NCI-H1105 (cell line): ENCODE measurements at places on chromosomes 1 and 21.

GRCh38 chr1:239816081-239816782 lies 275.5 kb upstream of the FMN2 start:
- DNase-seq: no peak

DNA sequence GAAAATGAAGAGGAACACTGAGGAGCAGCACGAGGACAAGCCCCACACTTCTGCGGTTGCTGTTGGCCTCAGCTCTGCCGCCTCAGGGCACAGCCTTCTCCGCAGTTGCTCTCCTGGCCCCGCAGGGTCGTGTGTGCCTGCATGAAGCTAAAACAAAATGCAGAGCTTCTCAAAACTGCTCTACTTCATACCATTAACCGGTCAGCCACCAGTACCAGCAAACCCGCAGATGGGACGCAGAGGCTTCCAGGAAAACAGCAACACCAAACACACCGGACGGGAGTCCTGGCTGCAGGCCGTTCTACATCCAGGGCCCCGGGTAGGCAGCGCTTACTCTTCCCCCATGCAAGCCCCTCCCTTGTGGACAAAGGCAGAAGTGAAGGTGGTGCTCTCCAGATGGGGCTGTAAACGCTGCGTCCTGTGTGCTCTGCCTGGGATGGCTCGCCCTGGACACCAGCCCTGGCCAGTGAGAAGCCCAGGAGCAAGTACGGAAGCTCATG lies 7.1 kb upstream of the C1orf159 start:
- DNase-seq: no peak

- DNase-seq: no peak
Measured at GRCh38 chr1:217067642-217068041, 344.4 kb upstream of the ESRRG start.

DNA sequence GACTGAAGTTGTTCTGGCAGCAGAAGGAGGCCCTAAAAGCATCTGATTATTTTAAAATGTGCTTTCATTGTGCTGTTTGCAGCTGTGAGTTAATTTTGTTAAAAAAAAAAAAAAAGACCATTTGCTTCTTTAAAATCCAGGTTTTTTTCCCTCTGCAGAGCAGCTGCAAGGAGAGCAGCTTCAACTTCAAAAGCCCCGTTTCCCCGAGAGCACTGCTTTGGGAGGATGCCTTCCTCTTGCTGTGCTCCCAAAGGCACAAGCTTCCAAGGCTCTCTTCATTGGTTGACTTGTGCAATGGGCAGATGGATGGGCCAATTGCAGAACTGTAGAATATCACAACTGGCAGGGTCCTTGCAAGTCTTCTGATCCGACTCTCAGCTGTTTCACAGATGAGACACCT lies 459.2 kb upstream of the PKN2 start:
- no peak for DNase-seq

DNA sequence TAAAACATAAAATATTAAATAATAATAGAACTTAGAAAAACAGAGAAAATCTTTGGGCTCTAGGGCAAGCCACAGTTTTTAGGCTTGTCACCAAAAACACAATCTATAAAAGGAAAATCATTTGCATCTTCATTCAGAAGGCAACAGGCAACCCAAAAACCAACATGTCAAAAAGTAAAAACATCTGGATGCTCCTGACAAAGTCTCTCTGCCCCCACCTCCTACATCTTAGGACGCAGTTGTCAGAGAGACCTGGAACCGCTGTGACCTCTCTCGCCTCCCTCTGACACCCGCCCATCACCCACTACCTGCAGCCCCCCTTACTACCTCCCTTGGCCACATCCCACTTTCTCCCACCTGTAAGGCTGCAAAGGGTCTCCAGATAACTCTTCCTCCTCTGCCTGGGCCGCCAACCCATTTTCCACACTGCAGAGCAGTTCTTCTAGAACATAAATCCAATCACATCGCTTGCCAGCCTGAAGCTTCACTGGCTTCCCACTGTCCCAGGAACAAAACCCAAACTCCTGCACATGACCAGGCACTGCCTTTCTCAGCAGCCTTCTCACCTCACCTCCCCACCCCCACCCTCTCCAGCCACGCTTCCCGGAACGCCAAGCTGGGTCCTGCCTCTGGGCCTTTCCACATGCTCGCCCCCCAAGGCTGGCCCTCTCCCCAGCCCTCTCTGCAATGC lies 14.7 kb downstream of the PRDM15 start:
- DNase-seq: no peak

GRCh38 chr1:6075748-6076147 lies 30.1 kb downstream of the KCNAB2 start:
- DNase-seq: no peak

DNA sequence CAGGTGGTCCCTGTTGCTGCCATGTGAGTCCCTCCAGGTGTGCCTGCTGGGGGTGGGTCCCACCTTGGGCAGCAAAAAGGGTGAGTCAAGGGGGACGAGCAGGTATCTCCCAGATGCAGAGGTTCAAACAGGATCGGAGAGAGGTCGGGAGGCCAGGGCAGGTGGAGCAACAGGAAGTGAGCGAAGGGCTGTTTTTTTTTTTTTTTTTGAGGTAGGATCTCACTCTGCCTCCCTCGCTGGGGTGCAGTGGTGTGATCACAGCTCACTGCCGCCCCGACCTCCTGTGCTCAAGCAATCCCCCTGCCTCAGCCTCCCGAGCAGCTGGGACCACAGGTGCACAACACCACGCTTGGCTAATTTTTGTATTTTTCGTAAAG lies 39.4 kb downstream of the SLC2A7 start:
- no peak for DNase-seq

GRCh38 chr1:192787914-192788585 lies 20.8 kb upstream of the RGS2 start:
- DNase-seq: no peak

DNA sequence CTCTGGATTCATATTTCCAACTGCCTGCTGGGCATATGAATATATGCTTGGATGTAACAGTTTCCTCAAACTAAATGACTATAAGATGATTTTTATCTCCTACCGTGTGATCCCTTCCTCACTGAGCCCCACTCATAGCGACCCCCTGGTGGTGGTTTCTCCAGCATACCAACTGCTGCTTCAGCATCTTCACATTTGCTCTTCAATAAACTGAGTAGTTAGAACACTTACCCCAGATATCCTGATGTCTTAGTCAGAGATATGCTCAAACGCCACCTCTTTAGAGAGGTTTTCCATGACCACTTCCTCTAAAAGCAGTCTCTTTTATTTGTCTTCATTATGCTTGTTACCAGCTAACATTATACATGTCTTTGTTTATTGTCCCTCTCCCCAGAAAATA lies 10.2 kb upstream of the HNRNPR start:
- DNase-seq: no peak

- DNase-seq: no peak
Measured at GRCh38 chr1:212034516-212035122, 738 bp downstream of the INTS7 start.

DNA sequence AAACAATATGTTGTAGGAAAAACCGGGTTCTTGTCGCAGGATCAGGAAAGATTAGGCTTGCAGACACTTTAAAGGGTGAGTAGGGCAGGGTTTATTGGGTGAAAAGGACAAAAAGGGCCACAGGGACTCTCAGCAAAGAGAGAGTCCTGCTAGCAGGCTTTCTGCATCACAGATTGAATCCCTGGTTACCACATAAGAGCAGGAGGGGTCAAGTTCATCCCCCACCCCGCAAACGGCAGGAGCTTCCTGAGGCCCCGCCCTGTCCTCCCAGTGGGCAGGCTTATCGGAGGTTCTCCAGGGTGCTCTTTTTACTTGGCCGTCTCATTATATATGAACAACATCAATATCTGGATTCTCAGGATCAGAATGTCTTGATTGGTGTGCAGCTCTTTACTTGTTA lies 47.7 kb downstream of the SYCP1 start:
- DNase-seq: no peak

- no peak for DNase-seq
Measured at GRCh38 chr1:164748253-164748899, 189.4 kb downstream of the PBX1 start.

DNA sequence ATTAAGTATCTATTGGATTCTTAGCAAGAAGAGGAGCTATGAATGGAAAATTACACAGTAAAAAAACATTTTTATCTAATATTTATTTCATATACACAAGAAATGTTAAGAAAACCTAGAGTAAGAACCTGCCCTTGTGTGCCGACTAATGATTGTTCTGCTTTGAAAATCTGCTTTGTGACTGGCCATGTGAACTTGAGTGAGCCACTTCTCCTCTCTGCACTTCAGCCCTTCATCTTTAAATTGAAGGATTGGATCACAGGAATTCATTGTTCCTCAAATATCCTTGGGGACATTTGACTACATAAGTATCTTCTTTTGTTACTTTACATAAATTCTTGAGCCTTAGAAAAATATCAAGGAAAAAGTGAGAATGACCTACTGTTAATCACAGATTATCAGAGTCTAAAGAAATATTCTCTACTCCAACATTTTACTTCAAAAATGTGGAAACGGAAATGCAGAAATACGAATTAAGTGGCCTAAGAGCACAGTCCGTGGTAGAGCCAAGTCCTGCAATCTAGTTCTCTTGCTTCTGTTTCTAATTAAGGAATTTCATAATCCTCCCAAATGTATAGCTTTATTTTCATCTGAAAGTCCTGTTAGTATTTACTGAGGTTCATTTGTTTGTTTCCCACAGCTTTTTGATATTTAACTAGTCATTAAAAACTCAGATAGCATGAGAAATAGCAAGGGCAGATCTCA lies 46.3 kb upstream of the SAMSN1 start:
- DNase-seq: no peak

DNA sequence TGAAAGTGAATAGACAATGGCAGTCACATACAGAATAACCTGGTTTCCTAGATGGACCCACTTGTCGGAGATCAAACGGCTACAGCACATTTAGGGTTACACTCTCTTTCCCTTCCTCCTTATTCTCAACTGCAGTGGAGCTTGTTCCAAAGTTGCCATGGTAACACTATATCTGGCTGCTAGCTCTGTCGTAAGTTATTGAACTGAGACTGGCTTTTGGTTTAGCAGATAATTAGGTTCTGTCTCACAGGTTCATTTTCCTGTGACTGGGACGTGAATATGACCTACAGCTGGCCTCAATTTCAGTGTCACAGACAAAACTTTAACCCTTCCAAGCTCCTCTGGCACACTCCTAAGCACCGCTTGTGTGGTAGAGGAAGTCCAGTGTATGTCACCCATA lies 875.8 kb downstream of the USP25 start:
- DNase-seq: no peak

GRCh38 chr1:1918901-1919303 lies at the start of gene TMEM52:
TSS of gene TMEM52 (minus strand) at chr1:1919279. CDS start at chr1:1919265, 14 bp downstream.
- peak; percentile 90 for DNase-seq

GRCh38 chr1:32112806-32113375 lies 5.0 kb downstream of the KPNA6 start:
- DNase-seq: no peak

DNA sequence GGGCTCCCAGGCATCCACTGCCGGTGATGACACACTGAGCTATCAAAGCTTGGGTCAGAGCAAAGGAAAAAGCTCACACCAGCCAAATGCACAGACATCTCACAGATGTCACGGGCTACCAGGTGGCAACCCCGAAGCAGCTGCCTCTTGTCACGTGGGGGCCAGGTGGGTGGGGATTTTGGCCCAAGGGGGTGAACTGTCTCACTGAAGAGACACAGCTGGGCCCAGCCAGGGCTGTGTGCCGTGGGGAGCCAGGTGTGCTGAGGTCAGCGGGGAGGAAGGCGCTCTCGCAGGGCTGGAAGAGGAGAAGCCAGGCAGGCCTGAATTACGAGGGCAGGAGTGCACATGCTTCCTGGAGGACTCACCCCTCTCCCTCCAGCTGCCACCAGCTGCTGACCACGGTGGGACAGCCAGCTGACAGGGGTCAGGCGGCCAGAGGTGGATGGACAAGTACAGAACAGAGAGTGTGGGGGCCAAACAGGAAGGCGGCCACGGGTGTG lies 32.4 kb downstream of the KCNN3 start:
- DNase-seq: peak; percentile 35

DNA sequence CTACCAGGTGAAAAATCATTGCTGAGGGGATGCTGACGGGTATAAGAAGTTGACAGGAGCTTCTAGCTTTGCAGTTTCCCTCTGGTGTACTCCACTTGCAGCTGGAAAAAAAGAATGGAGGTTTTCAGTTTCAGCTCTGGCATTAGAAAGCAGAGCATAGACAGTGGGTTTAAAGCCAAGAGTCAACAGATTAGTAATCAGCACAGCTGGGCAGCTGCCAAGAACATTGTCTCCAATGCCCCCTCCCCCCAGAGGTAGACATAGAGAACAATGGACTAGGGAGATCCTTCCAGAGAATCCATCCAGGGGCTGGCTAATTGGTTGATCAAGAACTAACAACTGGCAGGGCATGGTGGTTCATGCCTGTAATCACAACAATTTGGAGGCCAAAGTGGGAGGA lies 10.1 kb upstream of the ZBTB8B start:
- DNase-seq: peak; percentile 85

GRCh38 chr1:19430121-19431068 lies 54.9 kb downstream of the CAPZB start:
- DNase-seq: peak; percentile 7

DNA sequence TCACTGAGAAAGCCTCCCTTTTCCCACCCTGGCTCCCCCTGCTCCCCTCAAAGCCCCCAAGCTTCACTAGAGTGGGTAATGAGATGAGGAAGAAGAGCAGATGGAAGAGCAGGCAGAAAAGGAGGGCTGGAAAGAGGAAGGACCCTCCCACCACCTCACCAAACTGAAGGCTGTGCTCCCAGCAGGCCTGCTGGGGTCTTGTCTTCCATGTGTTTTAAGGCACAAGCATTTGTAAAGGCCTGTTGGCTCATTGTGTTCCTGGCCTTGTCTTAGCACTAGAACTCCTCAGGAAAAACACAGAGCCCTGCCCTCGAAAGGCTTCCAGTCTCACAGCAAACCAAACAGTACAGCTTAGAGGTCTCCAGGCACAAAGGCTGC lies 51.5 kb downstream of the TOMM20 start:
- no peak for DNase-seq

DNA sequence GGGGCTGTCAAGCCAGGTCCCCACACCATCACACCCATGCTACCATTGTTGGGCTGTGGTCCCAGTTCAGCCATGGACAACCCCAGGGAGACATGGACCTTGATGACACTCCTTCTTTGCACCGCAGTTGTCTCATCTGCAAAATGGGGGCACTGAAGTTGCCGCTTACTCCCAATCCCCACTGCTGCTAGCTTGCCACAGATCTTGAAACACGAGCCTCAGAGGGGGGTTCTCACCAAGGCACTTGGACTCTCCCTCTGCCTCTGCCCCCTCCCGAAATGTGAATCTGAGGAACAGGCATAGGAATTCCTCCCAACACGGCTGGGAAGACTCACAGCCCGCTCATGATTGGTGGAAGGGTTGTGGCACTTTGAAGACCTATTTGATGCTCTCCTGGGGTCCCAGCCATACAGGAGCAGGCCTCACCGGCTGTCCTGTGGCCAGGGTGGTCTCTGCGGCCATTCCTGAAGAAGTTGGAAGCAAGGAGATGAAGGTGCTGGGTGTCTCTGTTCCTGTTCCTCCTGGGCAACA lies 31.1 kb downstream of the RUNX3 start:
- DNase-seq: no peak

- DNase-seq: no peak
Measured at GRCh38 chr1:8629241-8630091, 188.0 kb downstream of the RERE start.
